HCEC 1CT (cell line): ENCODE measurements at places on chromosomes 5 and 9.

GRCh38 chr9:29209748-29210291 lies 1636.5 kb upstream of the C9orf72 start:
- DNase-seq: no peak

DNA sequence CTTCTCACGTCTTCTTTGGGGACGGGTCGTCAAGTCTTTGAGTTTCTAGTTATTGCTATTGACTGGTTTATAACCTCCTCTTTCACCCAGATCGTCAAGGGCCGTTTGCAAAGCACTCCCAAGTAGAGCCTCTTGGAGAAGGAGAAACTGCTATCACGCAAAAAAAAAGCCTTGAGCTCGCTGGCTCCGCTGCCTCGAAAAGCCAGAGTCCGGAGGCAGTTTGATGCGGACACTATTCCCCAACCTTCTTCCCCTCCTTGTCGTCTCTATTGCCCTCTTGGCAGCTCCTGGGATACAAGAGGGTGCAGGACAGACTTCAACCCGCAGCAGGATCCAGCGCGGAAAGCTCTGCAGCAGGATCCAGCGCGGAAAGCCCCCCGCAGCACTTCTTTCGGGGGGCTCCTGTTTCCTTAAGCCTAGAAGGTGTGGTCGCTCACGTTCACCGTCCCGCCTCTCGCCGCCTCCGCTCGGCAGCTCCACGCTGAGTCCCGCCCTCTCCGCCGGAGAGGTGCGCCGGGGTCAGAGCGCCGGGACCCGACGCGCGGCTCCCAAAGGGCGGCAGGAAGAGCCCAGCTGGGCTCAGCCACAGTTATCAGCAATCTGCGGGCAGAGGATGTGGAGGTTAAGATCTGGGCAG lies at the start of gene PCDHAC1:
Gene PCDHAC1 (plus strand): TSS at position 494 of the 637 bp plus-strand sequence. CDS start 594 bp downstream, outside the sequence.
- no peak for DNase-seq

DNA sequence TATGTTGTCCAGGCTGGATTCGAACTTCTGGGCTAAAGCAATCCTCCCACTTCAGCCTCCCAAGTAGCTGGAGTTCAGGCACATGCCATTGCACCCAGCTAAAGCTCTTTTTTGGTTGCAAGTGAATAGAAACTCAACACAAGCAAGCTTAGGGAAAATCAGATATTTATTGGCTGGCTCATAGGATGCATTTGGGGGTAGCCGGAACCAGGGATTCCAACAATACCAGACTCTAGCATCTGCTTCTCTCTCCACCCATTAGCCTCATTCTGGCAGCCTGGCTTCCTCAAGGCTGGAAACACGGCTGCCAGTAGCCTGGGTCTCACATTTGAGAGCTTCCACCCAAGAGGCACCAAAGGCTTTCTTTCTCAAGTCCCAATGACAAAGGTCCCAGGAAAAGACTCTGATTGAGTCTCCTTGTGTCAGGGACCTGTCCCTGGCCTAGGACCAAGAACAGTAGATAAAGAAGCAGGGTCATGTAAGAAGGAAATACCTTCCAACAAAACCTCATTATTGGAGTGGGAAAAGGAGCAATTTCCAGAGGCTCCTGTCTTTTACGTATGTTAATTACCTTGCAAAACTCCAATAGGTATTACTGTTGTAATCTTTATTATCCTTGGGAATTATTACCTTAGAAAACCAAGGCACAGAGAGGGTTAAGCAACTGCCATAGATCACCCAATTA lies 23.0 kb upstream of the B4GALT1 start:
- DNase-seq: no peak

DNA sequence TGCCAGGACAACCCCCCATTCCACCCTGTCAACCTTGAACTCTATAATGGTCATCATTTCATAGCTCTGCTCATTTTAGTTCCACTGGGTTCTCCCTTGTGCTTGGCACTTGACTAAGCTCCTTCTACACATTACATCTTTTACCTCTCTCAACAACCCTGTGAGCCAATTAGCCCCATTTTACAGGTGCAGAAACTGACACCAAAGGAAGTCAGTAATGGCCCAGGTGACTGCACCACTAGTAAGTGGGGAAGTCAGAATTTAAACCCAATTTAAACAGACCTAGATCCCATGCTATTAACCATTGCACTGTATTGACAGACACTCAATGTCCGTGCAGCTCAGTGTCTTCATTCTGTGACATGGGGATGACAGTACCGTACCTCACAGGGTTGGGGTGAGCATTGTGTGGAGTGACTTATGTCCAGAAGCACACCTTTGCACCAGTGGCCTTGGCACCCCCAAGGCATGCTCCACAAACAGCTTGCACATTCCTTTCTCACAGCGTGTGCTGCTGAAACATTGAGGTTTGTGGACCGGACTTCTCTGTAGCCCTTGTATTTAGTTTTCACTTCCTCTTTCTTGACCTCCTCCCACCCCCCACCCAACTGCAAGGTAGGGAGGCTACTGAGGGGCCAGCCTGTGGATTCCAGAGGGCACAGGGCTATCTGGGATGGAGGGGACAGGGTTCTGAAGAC lies 23.1 kb downstream of the IRF1 start:
- no peak for DNase-seq
